A549 (cell line): ENCODE measurements at places on chromosomes 5 and 9.
A peak's percentile ranks its signal among the peaks of the same experiment; 100 is the strongest.

GRCh38 chr5:37637165-37637845 is 202.5 kb downstream of the GDNF start:
- peak; percentile 9 for DNase-seq

DNA sequence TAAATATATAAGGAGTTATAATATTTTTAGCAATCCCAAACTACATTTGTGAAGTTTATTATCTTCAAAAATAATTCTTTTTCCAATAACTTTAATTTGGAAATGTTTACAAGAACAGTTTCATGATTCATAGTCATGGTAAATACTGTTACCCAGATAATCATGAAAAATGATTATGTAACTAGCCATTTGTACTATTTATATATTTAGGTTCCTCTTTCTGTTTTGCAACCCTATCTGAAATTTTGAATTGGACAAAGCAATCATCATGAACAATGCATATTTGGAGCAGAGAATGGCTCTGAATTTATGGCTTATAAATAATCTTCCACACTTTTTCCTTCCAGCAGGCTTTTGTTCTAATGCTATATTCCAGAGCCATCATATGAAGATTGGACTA is 499.7 kb downstream of the SLCO4C1 start:
- DNase-seq = no peak

GRCh38 chr5:81164936-81165335 is 68.2 kb upstream of the CKMT2 start:
- no peak for DNase-seq

DNA sequence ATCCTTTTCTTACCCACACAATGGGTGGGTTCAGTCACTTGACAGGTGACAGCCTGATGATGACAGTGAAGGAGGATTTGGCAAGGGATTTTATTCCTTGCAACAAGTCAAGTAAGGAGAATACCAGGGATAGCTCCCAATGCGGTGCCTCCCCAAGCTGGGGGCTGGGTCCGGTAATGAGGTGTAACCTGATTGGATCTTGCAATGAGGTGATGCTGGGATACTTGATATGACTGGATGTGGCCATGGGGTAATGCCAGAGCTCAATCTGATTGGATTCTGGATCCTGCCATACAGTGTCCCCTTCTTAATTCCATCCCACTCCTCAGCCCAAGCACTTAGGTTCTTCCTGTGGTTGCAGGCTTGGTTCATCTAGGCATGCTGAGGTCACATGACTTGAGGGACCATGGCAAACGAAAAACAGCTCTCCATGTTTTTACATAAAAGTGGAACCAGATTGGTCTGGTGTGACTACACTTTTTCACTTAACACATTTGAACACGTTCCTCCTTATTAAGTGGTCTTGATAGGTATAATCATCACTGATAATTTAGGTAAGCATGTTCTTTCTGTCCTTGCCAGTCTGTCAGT is 181.1 kb downstream of the PDZD2 start:
- DNase-seq = peak; percentile 23

DNA sequence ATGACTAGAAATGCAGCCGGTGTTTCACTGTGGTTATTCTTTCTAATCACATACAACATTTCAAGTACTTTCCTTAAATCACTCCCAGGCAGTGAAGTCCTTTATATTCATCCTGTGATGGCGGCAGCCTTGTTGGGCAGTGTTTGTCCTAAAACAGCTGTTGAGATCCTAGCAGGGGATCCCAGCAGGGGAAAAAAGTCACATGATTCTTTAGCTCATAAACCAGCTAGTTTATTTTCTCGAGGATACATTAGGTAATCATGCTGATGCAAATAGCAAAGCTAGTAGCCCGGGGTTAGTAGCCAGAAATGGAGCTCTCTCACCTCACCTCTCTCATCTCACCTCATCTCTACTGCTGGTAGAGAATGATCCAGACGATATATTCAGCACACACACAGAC is 70.5 kb downstream of the FOXD1 start:
- DNase-seq = no peak

DNA sequence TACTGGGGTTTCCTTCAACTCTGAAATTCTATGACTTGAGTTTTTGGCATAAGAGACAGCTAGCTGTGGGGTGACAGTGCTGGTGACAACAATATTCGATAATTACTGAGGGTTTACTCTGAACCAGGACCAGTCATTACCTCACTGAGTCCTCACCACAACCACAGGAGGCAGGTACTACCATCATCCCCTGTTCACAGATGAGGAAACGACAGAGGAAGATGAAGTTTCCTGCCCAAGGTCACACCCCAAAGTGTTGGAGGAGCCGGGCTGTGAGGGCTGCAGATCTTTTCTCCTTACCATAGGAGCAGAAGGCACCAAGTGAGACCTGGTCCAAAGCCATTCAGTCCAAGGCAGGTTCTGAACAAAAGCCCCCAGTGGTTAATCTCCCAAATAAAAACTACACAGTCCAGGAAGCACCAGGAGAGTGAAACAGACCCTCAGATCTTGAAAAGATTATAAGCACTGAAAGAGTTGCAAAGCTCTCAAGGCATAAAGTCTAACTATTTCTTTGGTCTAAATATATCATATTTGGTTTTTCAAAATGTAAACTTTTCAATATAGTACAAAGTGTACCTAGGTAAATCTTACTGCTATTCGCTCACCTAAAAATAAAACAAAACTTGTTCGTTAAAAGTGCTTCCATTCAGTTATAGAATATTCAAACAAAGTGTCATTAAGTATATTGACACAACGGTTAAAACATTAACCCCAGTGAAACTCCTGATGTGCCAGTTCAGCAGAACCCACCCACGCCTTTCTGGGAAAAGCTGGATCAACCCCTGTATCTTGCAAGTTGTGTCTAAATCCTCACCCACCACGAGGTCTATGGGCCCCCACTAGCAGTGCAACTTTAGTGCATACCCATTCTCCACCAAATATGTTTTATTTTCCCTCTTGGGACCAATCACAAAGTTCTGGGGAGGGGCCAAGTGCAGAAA is 82.6 kb upstream of the EQTN start:
- peak; percentile 10 for DNase-seq

GRCh38 chr5:77430726-77431125 is 61.4 kb downstream of the WDR41 start:
- DNase-seq = no peak

DNA sequence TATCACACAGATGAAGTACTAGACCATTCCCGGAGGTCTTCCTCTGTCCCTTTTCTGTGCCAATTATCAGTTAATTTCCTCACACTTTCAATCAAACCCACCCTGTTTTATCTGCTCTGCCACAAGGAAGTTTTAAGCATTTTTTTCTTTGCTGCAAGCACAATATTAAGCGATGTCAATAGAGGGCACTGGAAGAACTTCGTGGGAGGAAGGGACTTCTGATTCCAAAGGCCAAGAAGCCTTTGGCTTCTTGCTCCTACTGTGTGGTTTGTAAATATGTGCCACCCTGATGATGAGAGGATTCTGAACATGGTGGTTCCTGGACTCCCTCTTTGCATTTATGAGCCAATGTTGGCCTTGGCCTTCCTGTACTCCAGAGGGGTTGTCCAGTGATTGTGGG is 1712.5 kb upstream of the C9orf72 start:
- peak; percentile 32 for DNase-seq

- DNase-seq = no peak
Observed at GRCh38 chr9:79334001-79334400, 237.8 kb upstream of the TLE4 start.

DNA sequence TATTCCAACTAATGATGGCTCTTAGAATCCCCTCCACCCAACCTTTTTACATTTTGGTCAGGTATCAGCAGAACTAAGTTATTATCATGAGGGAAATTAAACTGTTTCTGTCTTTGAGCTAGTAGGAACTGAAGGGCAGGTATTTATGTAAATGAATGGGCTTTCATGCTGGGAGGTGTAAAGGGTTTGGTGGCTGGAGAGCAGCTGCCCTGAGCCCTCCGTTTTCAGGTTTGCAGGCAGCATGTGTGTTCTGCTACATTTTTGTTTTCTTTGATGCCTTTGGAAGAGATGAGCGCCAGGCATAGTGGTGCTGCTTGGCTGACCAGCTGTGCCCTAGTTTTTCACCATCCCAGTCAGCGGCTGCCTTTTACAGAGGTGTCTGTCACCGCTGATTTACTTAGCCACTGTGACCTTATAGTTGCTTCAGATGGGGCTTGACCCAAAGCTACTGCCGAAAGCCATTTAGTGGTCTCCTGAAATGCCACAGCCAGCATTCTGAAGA is 231.9 kb downstream of the MAST4 start:
- DNase-seq = no peak

DNA sequence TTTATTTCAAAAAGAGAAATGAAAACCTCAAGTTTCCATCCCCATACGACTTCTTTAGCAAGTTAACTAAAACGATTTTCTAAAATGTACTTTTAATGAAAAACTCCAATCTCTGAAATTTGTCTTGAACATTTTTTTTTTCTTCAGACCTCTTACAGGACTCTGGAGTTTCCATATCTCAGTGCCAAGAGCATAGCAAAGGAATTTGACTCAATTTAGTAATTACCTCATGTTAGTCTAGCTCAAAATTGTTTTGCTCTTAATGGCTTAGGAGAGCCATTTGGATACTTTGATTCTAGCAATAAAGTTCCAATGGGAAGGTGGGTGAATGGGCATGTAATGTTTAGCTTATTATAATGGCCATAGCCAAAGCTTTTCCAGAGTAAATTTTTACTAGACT is 26.0 kb upstream of the SPATA31D4 start:
- no peak for DNase-seq

- no peak for DNase-seq
Observed at GRCh38 chr9:11039006-11039405, 426.2 kb upstream of the PTPRD start.

GRCh38 chr9:94178927-94179326 is 80.2 kb upstream of the ZNF169 start:
- no peak for DNase-seq

DNA sequence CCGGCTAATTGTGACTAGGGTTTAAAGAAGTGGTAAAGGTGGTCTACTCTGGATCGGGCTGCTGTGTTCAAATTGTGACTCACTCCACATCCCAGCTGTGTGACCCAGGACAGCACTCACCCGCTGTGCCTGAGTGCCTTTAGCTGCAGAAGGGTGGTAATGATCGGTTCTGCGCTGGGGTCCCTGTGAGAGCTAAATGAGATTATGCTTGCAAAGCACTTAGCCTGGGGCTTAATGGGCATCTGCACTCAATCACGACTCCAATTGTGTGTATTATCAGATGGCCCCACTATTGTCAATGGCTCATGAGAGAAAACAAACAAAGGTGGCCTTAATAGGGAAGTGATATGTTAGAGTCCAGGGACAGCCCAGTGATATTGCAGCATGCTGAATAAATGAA is 25.1 kb upstream of the TBC1D2 start:
- DNase-seq = no peak

DNA sequence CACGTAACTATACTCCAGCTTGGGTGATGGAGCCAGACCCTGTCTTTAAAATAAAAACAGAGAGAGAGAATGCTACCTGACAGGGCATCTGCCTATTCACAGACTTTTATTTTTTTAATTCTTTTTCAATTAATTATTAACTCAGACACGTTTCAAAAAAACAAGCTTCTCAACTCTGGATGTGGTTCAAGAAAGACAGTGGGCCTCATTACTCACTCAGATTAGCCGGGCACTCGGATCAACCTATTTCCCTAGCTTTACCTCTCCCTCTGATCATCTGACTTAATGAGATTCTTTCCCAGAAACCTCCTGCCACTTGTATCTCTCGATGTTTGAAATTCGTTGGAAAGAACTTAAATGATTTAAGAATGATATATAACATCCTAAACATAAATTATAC is 134.1 kb downstream of the TRPM6 start:
- DNase-seq = no peak

GRCh38 chr9:87270221-87270847 is 227.3 kb upstream of the DAPK1 start:
- no peak for DNase-seq

DNA sequence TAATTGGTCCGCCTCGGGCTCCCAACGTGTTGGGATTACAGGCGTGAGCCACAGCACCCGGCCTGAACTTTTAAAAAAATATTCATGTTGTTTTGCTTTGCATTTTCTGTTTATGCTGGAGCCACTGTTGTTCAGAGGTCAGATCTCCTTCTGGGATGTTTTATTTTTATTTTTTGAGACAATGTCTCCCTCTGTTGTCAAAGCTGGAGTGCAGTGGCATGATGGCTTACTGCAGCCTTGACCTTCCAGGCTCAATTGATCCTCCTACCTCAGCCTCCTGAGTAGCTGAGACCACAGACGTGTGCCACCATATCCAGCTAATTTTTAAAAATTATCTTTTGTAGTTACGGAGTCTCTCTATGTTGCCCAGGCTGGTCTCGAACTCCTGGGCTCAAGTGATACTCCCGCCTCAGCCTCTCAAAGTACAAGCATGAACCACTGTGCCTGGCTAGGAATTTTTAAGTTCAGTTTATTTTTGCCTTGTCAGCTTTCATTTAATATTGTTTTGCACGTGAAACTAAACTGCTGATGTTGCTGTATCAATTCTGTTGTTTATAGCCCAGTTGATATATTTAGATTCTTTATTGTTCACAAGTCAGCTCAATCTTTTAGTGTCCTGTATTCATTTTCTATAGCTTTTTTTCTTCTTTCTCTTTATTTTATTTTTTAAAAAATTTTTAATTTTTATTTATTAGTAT is 13.7 kb downstream of the TMEFF1 start:
- DNase-seq = no peak
